ENCODE measurements at places on chromosomes 4 and X. TPM values are rescaled to one million over a fixed set of nuclear protein-coding genes. Genes with fewer than 3 reads are reported as not detected.

DNA sequence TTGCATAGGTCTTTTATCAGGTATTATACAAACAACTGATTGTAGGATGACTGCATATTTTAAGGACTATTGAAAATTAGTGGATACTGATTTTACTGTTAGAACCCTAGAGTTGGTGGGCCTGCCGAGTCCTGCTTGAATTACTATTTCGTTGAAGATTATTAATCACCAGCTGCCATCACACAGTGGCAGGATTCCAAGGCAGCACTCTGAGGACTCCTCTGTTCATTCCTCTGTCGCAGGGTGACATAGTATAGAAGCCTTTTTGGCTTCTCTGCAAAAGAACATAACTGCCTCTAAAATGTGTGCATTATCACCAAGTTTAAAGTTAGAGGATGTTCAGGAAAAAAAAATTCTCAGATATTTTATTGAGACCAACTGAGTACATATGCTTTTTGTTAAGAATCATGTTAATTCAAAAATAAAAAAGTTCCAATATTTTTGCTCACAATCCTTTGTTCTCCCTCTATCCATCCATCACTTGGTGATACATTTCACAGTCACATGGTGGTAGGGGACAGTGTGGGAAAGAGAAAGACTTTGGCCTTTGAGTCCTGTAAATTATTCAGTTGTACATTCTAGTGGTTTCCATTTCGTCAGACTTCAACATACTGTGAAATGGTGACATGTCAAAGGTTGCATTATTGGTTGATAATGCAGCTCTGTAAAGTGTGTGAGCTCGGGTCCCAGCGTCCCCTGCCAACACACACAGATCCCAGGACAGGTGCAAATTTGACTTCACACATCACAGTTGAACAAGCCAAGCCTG lies 332.5 kb downstream of the GRID2 start:
- DNase-seq, result no peak

DNA sequence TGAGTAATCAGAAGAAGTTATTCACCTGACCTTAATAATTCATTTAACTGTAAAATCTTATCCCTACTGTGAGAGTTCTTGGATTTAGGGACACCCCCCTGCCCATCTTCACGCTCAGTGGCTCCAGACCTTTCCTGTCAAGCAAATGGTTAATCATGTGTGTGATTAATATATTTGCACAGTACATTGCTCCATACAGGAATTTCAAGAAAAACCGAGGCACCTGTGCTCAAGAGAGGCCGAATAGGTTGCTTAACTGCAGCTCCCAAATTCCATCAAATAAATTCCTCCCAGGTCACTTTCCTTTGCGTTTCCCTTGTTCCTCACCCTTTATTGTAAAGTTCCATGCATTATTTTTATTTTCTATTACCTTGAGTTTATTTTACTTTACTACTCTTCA lies 119.5 kb downstream of the STOX2 start:
- DNase-seq, result no peak

- DNase-seq, result no peak
Measured at GRCh38 chr4:173332963-173333657, 1.0 kb downstream of the HMGB2 start.

GRCh38 chr4:184705692-184706091 lies 28.2 kb downstream of the CENPU start:
- DNase-seq, result no peak

- DNase-seq, result peak; percentile 8
Measured at GRCh38 chr4:151409470-151410313, 716 bp downstream of the FHIP1A start.

CXCL1 gene
- total RNA-seq, result 21.4 TPM

LGI2 gene
- total RNA-seq, result 0.06 TPM

DNA sequence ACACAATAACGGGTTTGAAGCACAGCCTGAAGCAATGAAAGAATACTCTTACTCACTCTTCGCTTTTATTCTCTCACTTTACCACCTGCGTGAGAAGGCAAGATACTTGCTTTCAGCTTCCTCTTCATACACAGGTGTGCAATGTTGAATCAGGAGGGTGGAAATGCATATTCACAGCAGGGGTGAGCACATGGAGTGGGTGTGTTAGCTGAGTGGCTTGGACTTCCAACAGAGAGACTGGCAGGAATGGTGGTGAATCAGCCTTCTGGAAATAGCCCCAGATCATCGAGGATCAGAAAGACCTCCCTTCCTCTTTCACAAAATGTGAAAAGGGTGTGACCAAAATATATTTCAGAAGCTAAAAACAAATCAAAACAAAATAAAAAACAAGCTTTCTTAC lies 521.2 kb downstream of the STIM2 start:
- no peak for DNase-seq

GRCh38 chrX:84046403-84046984 lies 141.5 kb downstream of the RPS6KA6 start:
- DNase-seq, result peak; percentile 1

DNA sequence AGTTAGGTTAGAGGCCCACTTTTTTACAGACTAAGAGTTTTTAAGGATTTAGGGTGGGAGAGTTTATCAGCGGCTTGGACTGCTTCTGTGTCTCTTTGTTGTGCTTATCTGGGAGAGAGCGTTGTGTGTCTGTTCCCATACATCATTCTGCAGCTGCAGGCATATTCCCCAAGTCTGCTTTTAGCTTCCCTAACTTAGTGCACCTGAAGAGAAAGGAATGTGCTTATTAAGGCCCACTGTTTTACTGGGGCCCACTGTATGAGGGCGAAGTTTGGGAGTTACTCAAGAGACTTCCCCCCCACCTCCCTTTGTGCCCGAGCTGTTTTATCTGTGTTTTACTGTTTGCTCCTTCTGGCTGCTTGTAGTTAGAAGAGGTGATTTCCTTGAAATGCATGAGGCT lies 31.9 kb downstream of the ART3 start:
- no peak for DNase-seq

DNA sequence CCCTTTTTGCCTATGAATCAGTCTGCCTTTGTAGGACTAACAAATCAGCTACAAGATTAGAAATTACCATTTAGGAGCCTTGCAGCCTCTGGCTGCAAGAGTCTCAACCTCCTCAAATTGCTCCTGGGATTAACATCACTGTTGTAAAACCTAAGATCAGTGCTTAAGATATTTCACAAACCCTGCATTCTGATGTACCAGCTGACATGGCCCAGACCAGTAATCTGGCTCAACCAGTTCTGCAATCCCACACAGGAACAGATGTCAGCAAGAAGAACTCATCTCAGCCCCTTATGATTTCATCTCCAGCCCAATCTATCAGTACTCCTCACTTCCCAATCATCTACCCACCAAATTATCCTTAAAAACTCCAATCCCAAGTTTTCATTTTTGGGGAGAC lies 32.5 kb upstream of the AADAT start:
- no peak for DNase-seq
